ENCODE measurements at places on chromosomes 5 and 9.

DNA sequence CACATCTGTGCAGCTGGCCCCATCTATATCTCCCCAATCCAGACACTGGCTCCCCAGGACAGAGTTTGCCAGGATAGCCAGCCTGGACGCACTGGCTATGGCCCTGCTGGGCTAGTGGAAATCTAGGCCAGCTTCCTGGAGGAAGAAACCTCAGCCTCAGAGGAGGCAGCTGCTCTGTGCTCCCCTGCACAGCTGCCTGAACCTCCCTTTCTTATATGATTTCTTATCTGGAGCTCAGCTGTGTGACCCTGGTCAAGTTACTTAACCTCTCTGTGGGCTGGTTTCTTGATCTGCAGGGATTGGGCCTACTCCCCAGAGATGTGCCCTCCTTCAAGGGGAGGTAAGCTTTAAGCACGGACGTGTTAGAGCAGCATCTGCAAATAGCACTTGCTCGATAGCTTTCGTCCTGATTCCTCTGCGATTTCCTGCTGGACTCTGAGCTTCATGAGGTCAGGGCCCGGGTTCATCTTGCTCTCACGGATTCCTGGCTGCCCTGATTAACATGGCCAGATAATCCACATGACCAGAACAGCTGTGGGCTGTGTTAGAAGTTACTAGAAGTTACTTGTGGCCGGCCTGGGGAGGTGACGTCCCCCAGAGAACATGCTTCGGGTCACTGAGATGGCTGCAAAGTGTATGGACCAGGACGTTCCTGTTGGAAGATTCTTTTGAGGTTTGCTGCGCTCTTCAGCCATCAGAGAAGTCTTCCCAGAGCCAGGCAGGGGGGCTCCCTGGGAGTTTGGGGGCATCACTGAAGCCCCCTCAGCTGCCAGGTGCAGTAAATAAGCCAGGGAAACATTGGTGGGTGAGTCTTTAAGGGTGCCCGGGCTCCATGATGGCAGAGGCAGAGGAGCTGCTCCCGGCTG lies 14.5 kb downstream of the C9orf50 start:
- DNase-seq = no peak

DNA sequence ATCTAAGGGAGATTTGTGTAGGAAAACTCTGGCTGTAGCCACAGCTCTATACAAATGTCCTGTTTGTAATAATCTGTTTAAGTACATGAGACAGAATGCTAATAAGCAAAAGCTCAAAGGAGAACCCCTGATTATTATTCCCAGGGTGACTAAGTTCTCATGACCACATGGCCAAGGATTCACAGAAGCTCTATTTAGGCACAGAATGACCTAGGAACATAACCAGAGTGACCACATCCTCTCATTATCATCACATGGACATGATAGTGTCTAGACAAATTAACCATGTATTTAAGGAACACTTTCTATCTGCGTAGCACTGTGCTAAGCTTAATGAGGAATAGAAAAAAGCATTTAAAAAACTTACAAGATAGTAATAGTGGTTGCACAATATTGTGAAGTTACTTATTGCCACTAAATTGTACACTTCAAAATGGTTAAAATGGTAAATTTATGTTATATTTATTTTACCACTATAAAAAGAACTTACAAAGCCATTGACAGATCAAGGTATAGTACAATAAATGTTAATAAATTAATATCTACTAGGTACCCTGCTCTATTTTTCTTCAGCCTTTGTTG lies 56.3 kb downstream of the STX17 start:
- DNase-seq = no peak

DNA sequence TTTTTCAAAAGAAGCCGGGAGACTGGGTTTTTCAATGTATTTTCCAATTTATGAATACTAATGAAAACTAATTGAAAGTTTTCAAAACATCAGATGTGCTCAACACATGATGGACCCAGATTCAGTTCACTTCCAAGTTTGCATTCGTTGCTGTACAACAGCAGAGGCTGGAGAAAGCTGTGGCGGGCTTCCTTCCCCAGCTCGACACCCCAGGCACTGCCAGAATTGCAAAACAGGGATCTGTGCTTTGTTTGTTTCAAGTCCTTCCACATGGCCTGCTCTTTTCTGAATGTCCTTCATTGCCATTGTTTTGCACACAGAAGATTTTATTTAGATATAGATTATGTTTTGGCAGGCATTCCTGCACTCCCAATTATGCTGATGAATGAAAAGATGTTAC lies 30.3 kb upstream of the INSYN2B start:
- DNase-seq = no peak

DNA sequence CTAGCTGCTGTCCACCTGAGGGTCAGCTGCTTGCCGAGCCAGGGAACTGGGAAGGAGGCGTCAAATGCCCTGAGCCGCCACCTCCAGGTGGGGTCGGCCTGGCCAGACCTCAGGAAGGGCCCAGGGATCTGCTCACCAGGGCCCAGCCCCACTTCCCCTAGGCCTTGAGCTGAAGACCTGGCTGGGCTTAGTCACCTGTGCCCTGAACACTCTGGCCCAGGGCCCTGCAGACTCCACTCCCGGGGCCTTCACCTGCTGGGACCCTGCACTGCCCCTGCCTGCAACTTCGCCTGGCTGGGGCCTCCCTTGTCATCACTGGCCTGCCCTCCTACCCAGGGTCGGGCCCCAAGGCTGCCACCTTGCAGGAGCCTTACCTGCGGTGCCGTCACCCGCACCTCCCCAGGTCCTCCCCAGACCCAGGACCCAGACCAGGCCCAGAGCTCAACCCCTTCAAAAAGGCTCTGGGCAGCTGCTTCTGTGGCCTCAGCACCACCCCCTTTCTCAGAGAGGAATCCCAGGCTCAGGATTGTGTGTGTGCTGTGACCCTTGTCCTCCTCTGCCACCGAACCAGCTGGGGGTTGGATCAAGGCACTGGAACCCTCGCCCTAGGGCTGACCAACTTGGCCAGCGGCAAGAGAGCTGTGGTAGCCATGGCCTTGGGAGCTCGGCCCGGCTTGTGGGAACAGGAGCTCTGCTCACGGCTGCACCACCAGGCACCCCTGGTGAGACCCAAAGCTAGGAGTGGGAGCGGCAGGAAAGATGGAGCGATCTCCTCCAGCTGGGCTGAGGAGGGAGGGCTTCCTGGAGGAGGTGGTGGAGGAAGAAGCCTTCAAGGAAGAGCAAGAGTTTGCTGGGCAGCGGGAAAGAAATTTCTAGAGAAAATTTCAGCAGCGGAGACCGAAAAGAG lies 1.2 kb upstream of the NELFB start:
- DNase-seq = peak; percentile 9

- no peak for DNase-seq
Measured at GRCh38 chr5:154816891-154817492, 33.4 kb downstream of the FAXDC2 start.

GRCh38 chr5:36365896-36366295 lies 64.2 kb upstream of the RANBP3L start:
- no peak for DNase-seq

- DNase-seq = no peak
Measured at GRCh38 chr5:105392710-105393149, 1830.1 kb upstream of the NUDT12 start.

DNA sequence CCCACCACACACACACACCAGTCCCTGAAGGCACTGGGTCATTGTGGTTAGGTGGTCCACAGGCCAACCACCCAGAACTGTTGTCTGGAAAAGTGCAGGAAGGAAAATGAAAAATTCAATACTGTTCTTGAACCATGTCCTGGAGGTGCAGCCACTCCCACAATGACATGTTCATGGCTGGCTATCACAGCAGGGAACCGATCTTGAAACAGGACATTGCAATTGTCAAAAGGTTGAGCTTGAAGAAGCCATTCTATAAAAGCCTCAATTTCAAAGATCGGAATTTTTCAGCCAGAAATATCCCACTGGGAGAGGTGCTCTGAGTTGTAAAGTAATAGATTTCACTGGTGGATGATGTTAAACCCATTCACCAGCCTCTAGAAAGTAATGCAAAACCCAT lies 218.2 kb downstream of the GNA14 start:
- no peak for DNase-seq

GRCh38 chr9:137716694-137717287 lies 98.0 kb downstream of the EHMT1 start:
- no peak for DNase-seq

DNA sequence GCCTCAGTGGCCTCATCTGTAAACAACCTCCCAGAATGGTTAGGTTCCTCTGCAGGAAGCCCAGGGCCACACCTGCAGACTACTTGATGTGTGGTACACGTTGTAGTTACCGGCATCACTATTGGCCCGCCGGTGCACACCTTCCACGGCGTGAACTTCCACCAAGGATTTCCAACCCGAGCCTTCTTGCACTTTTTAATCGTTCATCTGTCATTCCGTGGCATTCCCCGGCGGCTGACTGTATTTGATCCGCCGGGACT lies 5.3 kb upstream of the TRIM41 start:
- no peak for DNase-seq

- DNase-seq = no peak
Measured at GRCh38 chr5:79575996-79576395, 36.2 kb upstream of the TENT2 start.

DNA sequence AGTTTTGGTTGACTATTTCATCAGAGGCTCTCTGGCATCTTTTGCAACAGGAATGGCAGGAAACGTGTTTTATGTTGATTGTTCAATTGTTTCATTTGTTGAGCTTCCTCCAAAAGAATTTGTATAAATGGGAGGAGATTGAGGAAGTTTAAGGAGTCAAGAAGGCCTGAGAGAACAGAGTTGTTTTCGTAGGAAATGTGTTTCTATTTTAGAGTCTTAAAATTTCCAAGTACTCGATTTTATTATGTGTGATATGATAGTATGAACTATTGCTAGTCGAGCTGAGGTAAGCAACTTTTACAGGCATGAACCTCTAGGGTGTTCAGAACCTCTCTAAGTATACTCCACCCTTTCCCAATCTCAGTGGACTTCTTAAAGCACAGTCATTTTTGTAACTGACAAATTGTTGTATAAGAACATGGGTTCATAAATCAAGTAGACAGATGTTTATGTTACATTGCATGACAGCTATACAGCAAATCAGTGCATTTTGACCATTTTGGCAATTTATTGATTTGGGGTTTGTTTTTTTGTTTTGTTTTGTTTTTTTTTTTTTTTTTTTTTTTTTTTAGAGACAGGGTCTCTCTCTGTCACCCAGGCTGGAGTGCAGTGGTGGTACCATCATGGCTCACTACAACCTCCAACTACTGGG lies 47.4 kb downstream of the POLK start:
- no peak for DNase-seq

- no peak for DNase-seq
Measured at GRCh38 chr5:520850-521226, 3.4 kb downstream of the SLC9A3 start.

- DNase-seq = no peak
Measured at GRCh38 chr5:159781626-159782157, 134.6 kb upstream of the ADRA1B start.

DNA sequence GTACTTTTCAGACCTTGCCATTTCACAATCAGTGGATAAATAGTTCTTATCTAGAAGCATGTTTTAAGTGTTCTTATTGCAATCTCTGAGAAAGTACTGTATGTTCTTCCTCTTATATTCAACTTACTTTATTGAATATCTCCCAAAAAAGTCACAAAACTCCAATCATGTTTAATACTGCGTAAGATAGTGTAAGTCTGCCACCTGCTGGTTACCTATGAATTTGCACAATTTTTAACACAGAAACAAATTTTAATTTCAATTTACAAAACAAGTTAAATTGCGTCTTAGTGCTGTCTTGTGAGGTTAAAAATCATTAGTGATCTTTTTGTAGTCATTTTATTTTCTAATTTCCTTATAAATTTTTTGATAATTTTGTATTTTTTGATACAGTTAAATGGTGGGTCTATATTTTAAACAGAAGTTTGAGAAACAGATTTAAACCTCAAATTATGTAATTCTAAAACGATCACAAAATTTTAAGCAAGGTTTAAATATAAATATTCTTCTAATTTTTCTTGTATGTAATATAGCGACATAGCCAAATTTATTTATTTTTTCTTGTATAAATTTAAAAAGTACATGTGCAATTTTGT lies 115.8 kb downstream of the EMB start:
- DNase-seq = peak; percentile 52

DNA sequence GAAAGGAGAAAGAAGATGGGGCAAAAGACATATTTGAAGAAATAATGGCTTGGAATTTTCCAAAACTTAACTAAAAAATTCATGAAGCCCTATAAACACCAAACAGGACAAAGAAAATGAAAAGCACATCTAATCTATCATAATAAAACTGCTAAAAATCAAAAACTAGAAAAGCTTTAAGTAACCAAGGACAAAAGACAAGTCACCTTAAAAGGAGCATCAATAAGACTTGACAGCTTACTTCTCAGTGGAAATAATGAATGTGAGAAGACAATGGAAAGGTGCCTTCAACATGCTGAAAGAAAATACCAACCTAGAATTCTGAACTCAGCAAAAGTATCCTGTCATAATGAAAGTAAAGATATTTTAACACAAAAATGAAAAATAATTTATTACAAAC lies 27.0 kb downstream of the GTF3C4 start:
- no peak for DNase-seq

DNA sequence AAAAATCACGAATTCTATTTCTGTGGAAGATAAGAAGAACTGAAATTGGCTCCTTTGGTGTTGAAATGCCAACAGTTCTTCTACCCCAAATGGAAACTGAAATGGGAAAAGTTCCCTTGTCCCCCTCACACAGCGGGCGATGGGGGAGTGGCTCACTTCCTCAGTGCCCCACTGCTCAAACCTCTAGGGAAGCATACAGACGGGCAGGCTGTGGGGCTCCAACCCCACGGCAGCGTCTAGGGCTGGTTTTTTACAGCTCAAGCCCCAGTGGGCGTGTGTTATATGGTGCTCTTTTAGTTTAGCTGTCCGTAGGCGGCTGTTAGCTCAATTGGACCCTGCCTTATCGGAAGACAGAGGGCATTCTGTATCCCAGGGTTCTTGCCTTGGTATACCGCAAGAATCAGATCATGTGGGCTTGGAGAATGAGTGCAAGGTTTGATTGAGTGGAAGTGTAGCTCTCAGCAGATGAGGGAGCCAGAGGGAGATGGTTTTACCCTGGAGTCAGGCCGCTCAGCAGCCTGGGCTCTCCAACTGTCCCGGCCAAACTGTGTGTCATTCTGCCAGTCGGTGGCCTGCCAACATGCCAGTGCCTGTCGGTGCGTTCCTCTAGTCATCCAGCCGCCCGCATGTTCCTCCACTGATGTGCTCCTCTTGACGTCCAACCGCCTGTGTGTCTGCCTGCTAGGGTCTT lies 166.3 kb upstream of the ZNF608 start:
- DNase-seq = no peak

- no peak for DNase-seq
Measured at GRCh38 chr9:98921732-98922131, 22.0 kb upstream of the COL15A1 start.

GRCh38 chr9:79955300-79955699 lies 383.5 kb downstream of the TLE4 start:
- DNase-seq = no peak

GRCh38 chr5:59637884-59638580 lies 255.5 kb downstream of the PDE4D start:
- no peak for DNase-seq

GRCh38 chr5:10424124-10424731 lies 17.5 kb upstream of the ROPN1L start:
- no peak for DNase-seq

Data from RPMI8226 (cell line).